ENCODE measurements at places on chromosomes 1 and 21.

GRCh38 chr21:42269386-42269785 lies 45.8 kb downstream of the TFF3 start:
- no peak for DNase-seq

- DNase-seq: no peak
These were observed 1805.9 kb downstream of the NCAM2 start for GRCh38 chr21:22804151-22804550.

DNA sequence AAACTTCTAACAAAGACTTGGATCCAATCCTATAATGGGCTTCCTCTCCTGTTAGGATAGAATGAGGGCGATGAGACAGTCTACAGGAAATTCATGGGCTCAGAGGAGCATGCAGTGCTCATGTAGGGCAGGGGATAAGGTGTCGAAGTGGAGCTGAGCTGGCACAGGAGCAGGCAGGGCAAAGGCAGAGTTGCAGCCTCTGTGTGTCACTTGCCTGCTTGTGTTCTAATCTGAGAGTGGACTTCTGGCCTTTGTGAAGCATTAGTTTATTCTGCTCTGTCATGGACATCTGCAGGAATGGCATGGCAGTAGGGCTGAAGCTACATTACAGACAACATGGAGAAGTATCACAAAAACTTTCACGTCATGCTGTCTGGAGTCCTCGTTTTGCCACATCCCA lies 32.6 kb downstream of the LHX8 start:
- no peak for DNase-seq

DNA sequence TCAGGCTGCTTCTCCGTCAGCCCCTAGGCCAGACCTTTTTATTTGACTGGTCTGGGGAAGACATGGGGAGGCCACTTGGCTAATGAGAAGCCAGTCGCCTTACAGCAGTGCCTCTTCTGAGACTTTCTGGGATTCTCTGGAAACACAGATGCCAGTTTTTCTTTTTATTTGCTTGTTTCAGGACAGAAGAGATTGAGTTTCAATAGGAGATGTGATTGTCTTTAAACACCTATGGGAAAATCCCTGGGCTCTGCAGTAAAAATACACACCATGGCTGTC lies 15.4 kb upstream of the BTG2 start:
- no peak for DNase-seq

DNA sequence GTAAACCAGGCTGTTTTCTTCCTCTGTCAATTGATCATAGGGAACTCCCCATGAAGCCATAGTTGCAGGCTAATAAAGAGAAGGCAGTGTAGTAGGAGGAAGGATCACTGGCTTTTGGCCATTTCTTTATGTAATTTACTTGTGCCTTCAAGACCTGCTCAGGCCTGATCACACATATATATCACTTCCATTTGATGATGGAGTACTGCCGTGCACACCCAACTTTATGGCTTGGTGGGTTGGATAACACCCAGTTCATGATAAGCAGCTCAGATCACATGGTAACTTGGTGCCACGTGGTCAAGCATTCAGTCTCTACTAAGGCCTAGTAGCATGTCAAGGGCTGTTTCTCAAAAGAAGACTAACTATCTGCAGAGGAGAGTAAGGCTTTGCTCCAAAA lies 4.1 kb downstream of the MROH9 start:
- DNase-seq: no peak

DNA sequence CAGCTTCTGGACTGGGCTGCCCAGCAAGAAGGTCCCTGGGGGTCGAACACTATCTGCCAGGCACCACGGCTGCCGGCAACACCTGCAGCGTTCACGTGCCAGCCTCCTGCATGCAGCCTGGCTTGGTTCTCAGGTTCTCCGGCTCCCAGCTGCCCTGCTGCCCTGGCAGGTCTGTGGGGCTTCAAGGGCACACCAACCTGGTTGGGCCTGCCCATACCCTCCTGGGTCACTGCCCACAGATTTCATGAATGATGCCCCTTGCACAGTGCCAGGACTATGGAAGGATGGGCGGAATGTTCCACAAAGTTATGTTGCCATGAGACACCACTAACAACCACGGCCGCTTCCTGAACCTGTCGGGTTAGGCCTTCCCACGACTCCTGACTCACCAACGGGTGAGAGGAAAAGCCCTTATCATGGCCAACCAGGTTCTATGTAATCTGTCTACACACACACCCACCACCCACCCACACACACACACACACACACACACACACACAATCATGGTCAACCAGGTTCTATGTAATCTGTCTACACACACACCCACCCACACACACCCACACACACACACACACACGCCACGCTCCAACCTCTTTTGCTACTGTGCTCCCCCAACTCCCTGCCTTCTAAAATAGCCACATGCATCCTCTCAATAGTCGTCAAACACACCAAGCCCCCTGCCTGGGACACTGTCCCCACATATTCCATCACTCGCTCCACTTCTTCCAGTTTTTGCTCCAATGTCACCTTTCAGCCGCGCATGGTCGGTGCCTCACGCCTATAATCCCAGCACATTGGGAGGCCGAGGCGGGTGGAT lies 32.2 kb downstream of the HSPG2 start:
- DNase-seq: peak; percentile 30

- no peak for DNase-seq
These were observed 6.0 kb downstream of the NFIA start for GRCh38 chr1:61088163-61088974.

- no peak for DNase-seq
These were observed 4.9 kb downstream of the VWA1 start for GRCh38 chr1:1440262-1441001.

GRCh38 chr1:201820413-201820812 lies 8.5 kb upstream of the IPO9 start:
- no peak for DNase-seq

DNA sequence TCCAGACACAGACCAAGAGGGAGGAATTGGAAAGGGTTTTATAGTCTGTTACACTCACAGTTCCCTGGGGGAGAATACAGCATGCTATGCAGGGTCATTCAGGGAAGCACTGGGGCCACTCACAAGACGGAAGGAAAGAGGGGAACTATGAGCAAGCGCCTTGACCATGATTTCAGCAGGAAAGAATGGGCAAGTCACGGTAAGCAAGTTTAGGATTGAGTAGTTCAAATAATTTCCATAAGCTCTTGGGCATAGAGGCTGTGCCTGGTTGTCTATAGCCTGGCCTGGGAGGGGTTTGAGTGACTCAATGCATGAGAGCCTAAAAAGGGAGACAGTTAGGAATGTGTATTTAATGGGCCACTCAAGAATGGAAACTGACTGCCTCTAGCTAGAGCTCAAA lies 176.7 kb downstream of the TTLL7 start:
- DNase-seq: no peak

DNA sequence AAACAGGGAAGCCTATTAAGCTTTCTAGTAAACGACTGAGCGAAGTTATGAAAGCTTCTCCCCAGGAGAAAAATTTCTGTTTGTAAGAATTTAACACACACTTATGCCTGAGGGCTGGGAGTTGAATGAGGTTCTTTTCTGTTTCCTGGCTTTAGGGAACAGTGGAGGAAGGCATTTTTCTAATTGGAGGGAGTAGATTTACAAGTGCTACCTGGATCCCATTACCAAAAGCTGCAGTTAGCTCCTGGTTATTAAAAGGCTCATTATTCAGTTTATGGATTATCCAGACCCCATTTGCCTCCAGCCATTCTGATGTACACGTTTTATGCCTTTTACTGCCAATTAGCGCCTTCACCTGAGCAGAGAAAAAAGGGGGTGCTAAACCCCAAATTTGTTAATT lies 7.5 kb downstream of the ST6GALNAC3 start:
- DNase-seq: no peak

- no peak for DNase-seq
These were observed 64.9 kb downstream of the TGFB2 start for GRCh38 chr1:218409946-218410510.

DNA sequence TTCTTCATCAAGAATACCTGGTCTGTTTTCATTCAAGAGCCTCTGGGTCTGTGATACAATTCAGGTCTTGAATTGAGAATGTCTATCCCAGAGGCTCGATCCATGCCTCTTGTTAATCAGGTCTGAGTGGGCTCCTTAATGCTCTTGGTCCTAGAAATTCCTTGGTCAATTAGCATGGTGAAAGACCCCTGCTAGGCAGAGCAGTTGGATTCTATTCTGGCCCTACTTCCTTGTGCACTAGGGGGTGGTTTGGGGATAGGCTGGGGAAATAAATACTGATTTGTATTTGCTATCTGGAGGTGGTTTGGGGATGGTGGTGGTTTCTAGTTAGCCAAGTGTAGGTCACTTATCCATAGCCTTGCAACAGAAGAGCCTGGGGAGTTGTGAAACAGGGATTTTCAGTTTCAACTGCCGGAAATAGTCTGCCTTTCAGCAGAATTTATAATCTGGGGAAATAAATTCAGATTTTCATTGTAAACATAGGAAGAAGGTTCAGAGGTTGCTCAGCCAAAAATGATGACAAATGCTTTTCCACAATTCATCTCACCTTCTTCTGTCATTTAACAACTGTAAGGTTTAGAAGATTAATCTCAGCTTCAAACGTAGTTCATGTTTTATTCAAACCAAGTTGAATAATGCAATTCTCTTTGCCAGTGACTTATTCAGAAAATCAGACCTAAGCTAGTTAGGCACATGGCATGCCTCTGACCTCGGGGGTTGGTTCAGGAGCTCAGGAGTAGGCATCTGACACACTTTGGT lies 22.2 kb upstream of the SCAF4 start:
- DNase-seq: no peak

- DNase-seq: no peak
These were observed 18.8 kb upstream of the GPR137B start for GRCh38 chr1:236123563-236123962.

GRCh38 chr1:186812570-186812969 lies 16.2 kb upstream of the PLA2G4A start:
- DNase-seq: no peak

- no peak for DNase-seq
These were observed 1557.0 kb downstream of the MRPL39 start for GRCh38 chr21:24050231-24050630.

DNA sequence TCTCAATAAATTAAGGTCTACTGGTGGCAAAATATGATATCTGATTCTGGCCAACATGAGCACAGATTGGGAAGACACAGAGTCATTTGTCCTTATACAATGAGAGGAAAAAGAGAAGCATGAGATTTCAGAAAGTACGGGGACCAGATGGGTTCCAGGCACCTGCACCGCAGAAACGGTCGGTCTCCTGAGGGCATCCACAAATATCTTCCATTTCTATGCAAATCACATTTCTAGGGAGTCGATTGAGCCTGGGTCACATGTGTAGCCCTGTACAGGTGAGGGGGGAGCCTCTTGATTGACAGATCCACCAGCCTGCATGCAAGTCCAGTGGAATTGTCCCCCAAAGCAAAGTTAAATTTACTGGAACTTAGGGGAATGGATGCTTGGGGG lies 415.6 kb downstream of the NPHP4 start:
- DNase-seq: no peak

Measured in stimulated activated CD4-positive, alpha-beta T cell treated with anti-CD3 and anti-CD28 coated beads, Interleukin-1b, Interleukin-23, amount 100 ng/mL, for 48 hours (primary cell).